ENCODE measurements at places on chromosomes 5 and 9.
A peak's percentile ranks its signal among the peaks of the same experiment; 100 is the strongest.

DNA sequence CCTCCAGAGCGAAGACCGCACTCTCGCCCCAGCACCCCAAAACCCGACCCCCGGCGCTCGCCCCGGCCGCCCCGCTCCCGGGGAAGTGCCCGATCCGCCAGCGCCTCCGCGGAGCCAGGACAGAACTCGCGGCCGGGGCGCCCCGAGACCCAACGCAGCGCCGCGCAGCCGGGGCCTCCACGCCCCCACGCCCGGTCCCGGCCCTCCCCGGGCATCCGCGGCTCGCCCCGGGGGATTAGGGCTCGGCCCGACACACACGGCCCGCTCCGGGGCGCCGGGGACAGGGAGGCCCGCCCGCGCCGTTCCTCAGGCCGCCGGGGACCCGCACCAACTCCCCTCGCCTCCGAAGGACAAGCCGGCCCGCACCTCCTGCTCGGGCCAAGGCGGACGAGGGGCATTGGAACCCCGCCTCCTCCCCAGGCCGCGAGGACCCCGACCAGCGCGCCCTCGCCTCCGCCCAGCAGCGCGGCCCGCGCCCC lies 544 bp downstream of the FNBP1 start:
- no peak for DNase-seq

GRCh38 chr5:108617467-108618435 lies 129.9 kb upstream of the FER start:
- no peak for DNase-seq

- peak; percentile 85 for DNase-seq
Measured at GRCh38 chr5:141968914-141969608, at the start of gene RNF14. Gene RNF14, plus strand, starts transcription at chr5:141969105. Its CDS starts 4,484 bp downstream, at chr5:141973589.

DNA sequence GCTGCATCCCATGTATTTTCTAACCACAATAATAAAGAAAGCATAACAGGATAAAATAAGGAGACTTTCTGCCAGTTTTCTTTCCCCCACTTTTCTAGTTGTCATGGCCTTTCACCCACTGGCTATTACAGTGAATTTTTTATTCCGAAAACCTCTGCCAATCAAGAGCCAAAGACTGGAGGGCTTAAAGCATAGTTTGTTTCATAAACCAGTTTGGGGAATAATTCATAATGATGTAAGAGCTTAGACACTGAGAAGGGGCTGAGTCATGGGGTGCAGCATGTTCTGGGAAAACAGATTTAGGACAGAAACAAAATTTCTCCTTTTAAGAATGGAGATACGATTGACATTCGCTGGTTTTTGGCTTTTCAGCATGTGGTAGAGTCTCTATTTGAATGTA lies 4.4 kb upstream of the GLIPR2 start:
- no peak for DNase-seq

- DNase-seq, result no peak
Measured at GRCh38 chr9:69633716-69634115, 38.5 kb downstream of the APBA1 start.
